ENCODE measurements at places on chromosomes 4 and X.

DNA sequence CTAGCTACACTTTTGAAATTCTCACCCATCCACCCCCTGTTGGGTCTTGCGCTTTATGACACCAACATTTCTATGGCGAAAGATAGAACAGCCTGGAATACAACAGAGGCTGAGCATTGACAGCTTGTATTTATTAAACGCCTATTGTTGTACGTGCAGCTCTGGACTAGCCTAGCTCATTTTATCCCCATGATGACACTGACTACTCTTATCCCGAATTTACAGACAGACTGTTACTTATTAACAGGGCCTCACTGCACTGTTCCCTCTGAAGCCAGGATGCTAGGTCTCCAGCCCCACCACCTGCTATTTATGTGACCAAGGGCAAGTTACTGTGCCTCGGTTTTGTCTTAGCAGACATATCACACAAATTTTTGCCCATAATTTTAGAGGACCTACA is 1.0 kb upstream of the RFC1 start:
- no peak for DNase-seq

- DNase-seq, result no peak
Measured at GRCh38 chrX:152428596-152428995, 22.5 kb downstream of the GABRA3 start.

GRCh38 chrX:123436512-123437136 is 252.5 kb downstream of the GRIA3 start:
- DNase-seq, result no peak

DNA sequence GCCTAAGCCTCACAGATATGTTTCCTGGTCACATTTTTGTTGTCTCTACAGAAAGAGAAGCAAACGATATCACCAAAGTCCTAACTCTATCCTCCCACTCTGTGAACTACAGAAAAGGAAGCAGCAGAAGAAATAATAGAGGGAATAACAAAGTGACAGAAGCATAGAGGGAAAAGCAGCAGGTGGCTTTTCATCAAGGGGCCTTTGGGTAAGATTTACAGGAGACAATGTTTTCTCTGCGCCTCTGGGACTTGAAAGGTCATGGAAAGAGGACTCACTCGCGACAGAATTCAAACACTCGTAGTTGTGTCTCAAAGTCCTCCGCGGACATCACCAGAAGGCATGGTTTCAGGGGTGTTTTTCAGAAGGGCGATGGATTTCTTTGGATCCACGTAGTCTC is 66.1 kb downstream of the SORBS2 start:
- no peak for DNase-seq

DNA sequence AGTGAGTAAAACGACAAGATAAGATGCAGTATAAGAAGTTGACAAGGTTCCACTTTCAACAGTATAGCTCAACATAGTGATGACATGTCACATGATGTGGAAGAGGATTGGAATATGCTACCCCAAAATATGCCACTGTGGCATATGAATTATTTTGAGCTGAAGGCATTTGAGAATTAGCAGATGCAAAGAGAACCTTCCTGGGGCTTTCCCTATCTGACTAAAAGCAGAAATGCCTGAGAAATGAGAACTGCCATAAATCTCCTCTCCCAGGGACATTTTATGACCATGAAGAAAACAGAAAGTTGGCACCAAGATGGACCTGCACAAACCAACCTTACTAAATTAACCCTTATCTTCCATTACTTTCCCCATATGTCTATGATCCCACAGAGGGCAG is 24.8 kb downstream of the CDKN2AIP start:
- DNase-seq, result no peak

DNA sequence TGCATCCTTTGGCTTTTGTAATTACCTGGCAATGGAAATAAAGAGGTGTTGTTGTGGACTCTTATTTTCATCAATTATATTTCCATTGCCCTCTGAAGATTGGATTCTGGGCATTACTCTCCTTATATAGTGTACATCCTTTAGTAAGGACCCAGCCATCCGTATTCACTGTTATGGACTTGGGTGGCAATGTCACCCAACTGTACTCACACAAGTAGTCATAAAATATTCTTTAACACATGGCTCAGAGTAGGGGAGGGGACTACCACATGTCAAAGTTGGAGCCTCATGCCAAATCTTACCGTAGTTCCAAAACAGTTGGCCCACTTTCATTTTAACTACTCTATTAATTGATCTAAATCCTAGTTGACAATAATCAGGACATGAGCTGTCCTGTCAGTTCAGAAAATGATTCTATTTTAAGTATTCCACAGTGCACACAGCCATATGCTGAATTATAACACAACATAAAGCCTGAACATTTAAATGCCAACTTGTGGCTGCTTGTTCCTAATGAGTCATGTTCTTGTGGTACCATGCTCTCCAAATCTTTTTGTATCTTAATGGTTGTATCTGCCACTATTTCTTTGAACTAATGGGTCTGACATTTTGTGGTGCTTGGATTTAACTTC is 4.9 kb downstream of the FRAS1 start:
- DNase-seq, result no peak

DNA sequence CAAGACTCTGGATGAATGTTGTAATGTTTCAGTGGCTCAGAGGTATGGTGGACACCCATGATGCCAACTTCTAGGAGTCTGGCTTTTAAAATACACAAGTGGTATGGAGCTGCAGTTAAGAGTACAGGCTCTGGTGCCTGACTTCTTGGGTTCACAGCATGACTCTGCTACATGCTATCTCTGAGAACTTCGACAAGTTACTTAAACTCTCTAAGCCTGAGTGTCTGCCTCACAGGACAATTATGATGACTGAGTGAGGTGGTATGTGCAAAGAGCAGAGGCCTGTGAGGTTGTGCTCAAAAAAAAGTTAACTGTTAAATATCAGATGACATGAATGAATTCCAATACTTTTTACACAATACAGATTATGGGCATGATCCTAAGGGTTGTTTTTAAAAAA is 90.9 kb upstream of the SRD5A3 start:
- no peak for DNase-seq

- DNase-seq, result no peak
Measured at GRCh38 chrX:65987811-65988210, 52.1 kb downstream of the VSIG4 start.

- DNase-seq, result no peak
Measured at GRCh38 chr4:53656421-53656981, 65.2 kb upstream of the LNX1 start.

GRCh38 chr4:120218981-120219380 is 152.3 kb upstream of the MAD2L1 start:
- no peak for DNase-seq

DNA sequence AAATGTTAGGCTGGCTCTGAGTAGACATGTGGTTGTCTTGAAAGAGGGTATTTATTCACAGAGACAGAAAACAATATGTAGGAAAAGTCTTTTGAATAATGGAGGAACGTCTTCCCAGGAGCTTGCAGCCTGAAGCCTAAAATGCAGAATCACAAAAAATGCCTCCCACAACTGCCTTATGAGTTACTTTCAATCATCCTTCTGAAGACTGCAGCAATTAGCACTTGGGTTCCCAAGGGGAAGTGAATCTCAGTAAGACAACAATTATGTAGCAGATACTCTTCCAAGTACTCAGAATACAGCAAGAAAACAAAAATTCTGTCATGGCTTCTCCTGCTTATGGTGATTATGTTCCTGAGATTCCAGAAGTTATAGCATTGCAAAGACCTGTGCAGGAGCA is 166.6 kb upstream of the TBL1X start:
- no peak for DNase-seq

DNA sequence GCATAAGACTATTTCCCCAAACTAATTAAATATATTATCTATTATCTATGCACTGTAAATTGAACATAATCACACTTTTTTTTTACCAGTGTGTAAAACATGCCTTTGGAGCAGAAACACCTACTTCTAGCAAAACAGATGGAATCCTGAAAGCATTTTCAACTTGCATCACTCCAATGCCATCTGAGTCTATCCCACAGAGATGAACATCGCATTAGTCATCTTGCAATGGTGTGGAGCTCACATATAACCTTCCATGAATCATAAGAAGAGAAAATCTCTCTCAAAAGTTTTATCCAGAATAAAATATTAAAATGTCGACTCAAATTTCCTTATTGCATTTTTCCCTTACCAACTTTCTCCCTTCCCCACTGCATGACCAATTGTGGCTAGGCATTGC is 406.7 kb upstream of the ACTRT1 start:
- no peak for DNase-seq

- no peak for DNase-seq
Measured at GRCh38 chr4:13597141-13597540, 30.4 kb downstream of the BOD1L1 start.

GRCh38 chr4:1927675-1928074 is 56.5 kb downstream of the NSD2 start:
- DNase-seq, result no peak

GRCh38 chr4:5409972-5410618 is 298.3 kb downstream of the EVC2 start:
- DNase-seq, result no peak

DNA sequence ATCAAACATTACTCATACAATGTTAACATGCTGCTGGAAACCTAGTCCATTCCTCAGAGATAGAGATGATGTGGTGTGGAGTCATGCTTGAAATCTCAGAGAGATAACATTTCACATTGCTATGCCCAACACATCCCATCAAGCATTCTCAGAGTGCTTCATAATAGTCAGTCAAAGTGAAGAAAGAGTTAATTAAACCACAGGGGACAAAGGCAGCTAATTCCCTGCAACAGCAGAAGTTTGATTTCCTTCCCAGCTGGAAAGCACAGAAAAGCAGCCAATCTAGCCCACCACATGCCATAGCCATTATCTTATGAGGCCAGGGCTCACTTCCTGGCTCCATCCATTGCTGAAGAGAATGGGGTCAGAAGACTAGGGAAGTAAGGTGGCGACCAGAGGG is 8.9 kb downstream of the KDR start:
- no peak for DNase-seq

- DNase-seq, result no peak
Measured at GRCh38 chr4:163269166-163269565, 63.2 kb downstream of the NPY1R start.

DNA sequence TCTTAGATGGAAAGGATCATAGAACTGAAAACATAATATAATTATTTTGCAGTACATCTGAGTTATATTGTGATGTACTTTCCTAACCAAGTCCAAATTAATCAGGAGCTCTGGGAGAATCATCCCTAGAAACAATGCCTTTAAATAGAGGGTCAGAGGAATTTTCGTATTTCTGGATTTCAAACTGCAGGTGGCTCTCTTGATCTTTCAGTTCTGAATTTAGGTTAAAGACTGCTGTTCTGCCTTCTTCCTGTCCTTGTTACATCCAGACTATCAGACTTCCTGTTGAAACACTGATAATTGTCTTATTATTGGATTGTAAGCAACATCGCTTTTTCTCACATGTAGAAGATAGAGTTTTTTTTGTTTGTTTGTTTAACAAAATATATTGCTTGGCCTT is 142.7 kb downstream of the RPA4 start:
- DNase-seq, result no peak

- DNase-seq, result no peak
Measured at GRCh38 chr4:187183826-187184225, 460.2 kb upstream of the FAT1 start.

DNA sequence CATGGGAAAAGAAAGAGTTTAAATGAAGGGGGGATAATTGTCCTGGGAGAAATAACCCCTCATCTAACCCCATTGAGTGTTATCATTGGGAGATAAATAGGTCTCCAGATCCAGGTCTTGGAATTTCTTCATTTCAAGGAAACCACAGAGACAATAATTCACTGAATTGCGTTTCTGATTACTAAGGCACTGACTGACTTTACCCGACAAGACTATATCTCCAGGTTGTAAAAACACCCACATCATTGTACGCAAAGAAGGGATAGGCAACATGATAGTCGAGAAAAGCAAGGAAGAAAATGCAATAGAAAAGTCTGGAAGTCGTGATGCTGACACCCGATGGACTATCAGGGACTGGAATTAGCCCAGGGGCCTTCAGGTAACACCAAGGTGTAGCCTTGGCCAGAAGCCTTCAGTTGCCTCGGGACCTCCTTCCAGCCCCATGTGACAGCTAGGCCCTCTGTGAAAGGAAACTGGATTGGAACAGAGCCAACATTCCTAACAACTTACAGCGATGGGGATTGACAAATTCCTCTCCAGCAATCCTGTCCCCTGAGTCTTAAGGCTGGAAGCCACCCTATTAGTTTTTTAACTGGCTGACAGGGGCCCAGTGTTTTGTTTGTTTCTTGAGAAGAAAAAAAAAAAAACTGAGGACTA is 46.5 kb upstream of the RAB9B start:
- no peak for DNase-seq

DNA sequence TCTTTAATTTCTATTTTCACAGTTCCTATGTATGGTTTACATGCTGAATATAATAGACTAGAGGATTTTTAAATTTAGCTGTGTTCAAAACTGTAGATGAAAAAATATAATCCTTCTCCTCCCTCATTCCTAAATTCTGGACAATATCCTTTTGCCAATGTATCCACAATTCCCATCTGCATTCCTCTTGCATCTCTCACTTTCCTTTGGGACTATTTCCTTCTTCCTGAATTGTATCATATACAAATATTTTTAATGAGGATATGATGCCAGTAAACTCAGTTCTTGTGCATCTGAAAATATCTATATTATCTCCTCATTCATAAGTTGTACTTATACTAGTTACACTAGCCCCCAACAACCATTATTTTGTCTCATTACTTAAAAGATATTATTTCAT is 46.7 kb downstream of the DDX60L start:
- no peak for DNase-seq

- DNase-seq, result no peak
Measured at GRCh38 chrX:153423652-153424051, 12.4 kb downstream of the ZFP92 start.

DNA sequence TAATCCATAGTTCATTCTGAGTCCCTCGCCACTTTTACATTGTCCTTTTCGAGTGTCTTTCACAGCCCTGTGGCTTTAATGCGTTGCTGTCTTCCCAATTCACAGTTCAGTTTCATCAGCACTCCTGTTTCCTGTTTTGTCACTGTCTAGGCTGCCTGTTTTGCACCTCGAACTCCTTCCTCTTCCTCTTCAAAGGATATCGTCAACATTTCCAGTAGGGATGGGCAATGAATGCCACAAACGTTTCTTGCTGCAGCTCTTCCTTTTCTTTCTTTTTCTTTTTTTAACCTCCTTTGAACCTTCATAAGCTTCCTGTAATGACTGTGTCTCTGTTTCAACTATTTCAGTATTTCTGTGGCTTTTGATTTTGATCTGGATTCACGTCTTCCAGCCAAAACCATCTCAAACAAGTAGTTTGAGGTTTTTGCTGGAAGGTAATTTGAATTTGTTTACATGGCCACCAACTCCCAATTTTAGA is 105.4 kb downstream of the ANXA3 start:
- no peak for DNase-seq

- DNase-seq, result no peak
Measured at GRCh38 chrX:39309018-39309635, 507.9 kb downstream of the MID1IP1 start.

- DNase-seq, result no peak
Measured at GRCh38 chrX:51891821-51892551, 1.4 kb upstream of the MAGED1 start.

DNA sequence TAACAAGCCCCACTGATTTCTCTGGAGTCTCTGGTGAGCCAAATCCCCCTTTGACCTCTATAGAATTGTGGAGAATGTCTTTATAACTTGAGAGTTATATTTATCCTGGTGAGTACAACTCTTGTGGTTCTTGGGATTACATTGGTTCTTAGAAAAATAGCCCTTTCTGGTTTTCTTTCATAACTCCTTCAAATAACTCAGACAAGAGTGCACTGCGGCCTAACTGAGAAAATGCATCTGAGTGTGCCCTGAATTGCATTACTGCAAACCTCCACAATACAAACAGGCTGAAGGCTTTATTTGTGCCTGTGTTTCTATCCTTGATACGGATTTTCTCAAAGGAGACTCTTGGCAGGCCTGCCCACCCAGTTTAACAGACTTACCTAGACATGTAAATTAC is 2.7 kb downstream of the BEX3 start:
- no peak for DNase-seq

- no peak for DNase-seq
Measured at GRCh38 chr4:21890231-21890630, 58.3 kb downstream of the KCNIP4 start.
